ENCODE measurements at places on chromosomes 1 and 21. TPM values are rescaled to one million over a fixed set of nuclear protein-coding genes. Genes with fewer than 3 reads are reported as not detected.

GRCh38 chr21:46071082-46071481 is 26.8 kb upstream of the COL6A2 start:
- no peak for DNase-seq

GRCh38 chr21:38743772-38744529 is 61.8 kb upstream of the ETS2 start:
- DNase-seq = no peak

DNA sequence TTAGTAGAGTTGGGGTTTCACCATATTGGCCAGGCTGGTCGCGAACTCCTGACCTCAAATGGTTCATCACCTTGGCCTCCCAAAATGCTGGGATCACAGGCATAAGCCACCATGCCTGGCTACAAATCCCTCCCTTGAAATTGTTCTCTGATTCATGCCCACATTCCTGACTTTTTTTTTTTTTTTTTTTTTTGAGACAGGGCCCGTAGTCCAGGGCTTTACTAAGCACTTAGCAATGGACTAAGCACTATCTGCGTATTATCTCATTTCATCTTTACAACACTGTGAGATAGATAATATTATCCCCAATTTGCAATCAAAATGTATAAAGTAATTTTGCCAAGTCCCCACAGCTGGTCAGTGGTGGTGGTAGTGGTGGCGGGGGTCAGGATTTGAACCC is 58.9 kb downstream of the VWA5B1 start:
- DNase-seq = no peak

- no peak for DNase-seq
Observed at GRCh38 chr1:246773213-246773641, 49.0 kb downstream of the SCCPDH start.

DNA sequence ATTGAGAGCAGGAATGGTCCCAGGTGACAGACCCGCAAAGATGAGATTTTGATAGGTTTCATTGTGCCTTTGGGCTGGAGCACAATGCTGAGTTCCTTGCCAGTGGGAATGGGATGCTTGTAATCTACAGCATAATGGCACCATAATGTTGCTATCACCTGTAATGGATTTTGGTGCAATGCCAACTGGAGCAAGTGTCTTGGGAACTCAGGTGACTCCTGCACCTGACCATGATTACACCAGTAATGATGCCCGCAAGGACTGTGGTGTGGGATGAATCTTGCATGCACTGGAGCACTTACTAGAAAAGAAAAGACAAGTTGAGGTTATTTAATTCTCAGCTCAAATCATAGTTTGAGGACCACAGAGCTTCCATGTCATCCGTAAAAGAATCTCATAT is 96.7 kb downstream of the PTPRU start:
- no peak for DNase-seq

DNA sequence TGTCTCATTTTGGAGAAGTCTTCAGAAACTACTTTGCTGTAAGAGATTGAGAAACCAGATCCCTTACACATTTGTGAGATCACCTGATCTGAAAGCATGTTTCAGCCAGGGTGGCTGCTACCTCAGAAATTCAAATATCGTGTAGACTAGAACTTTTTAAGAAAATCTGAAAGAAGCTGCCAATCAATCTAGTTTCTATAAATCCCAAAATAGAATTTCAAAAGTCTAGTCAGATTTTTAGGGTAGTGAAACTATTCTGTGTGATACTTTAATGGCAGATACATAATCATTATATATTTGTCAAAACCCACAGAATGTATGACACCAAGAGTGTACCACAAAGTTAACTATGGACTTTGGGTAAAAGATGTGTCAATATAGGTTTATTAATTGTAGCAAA is 79.9 kb upstream of the PLPPR5 start:
- DNase-seq = no peak

DYNLT5 gene
- total RNA-seq = not detected

WDR64 gene
- 0.21 TPM for total RNA-seq

HMGCS2 gene
- total RNA-seq = not detected

Measured in activated CD8-positive, alpha-beta T cell treated with anti-CD3 and anti-CD28 coated beads, Interleukin-2, amount 10 ng/mL, durations not matched to agents 7 days and 5 days (primary cell).